Vagina (tissue), 2 donors: ENCODE measurements at places on chromosomes 5 and 9. TPM values are rescaled to one million over a fixed set of nuclear protein-coding genes. Genes with fewer than 3 reads are reported as not detected.

NXNL2 gene
- 2.5 TPM for total RNA-seq

SPAG8 gene
- not detected for total RNA-seq

RNF183 gene
- total RNA-seq: not detected

SLC6A18 gene
- not detected for total RNA-seq
